Kidney capillary endothelial cell (primary cell): ENCODE measurements at places on chromosomes 1 and 21.

GRCh38 chr1:117364240-117364639 lies 3.0 kb upstream of the MAN1A2 start:
- DNase-seq, result no peak

- no peak for DNase-seq
These were observed 276.3 kb downstream of the MATN1 start for GRCh38 chr1:30447080-30447479.

DNA sequence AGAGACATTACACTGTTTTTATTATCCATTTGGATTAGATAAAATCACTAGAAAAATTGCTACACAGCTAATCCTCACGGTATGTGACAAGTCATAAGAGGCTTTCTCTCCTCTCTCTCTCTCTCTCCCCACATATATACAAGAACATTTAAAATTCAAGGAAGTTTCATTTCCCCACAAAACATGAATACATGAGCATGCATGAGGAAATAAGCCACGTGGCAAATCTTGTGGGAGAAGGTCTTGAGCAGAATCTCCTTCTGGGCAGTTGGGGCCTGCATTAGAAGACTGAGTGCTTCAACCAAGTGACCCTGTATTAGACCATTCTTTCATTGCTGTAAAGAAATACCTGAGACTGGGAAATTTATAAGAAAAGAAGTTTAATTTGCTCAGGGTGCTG lies 1313.1 kb downstream of the MRPL39 start:
- no peak for DNase-seq

DNA sequence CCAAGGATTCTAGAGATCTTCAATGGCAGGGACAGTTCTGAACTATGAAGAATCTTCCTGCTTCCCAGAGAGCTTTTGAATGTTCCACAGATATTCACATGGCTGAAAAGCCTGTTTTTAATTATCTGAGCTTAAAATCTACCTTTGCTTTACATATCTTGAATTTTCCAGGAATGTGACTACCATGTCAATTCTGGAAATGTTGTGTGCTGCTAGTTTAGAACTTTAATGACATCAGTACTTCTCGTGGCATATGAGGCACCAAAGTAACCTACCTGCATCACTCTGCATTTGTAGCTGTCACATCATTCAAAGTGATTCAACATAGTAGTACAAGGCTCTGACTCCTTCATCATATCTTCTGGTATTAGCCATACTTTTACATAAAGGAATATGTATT lies 122.7 kb upstream of the NFIA start:
- DNase-seq, result no peak

GRCh38 chr1:84724128-84724860 lies 34.0 kb upstream of the SSX2IP start:
- no peak for DNase-seq

DNA sequence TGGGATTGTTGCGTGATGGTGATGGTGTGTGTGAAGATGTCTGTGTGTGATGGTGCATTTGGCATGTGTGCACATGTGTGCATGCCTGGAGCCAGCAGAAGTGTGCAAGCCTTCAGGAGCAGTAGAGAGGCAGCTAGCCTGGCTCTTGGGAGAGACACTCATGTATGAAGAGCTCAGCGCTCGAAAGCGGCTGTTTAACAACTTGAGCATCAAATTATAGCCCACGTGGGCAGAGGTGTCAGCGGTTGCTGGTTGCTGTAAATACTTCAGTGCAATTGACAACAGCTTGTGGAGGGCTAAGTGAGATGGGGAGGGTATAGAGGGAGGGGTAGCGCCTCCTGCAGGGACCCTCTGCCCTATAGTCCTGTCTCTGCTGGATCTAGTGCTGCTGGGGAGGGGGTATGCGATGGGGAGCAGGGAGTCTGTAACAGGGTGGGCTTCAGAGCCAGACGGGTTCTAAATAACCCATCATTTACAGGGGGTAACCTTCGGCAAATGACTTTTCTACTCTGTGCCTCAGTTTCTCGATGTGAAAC lies 21.5 kb downstream of the FOXD2 start:
- no peak for DNase-seq

DNA sequence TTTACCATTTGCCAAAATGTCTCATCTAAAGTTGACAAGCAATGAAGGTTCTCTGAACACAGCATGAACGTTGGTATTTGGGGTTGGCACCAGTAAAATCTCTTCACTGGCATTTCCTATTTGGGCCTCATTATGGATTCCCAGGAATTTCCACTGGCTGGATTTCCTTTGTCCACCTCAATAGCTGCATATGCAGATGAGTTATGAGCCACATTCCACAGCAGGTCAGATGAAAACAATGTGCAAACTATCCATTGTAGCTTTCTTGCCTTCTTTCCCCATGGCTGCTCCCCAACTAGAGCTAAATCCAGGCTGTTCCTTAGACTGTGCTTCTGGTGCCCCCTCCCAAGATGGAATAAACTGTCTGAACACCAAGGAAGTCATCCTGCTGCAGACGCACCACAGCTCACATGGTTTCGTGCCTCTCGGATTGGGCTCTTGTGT lies 168.1 kb upstream of the FGGY start:
- peak; percentile 91 for DNase-seq

DNA sequence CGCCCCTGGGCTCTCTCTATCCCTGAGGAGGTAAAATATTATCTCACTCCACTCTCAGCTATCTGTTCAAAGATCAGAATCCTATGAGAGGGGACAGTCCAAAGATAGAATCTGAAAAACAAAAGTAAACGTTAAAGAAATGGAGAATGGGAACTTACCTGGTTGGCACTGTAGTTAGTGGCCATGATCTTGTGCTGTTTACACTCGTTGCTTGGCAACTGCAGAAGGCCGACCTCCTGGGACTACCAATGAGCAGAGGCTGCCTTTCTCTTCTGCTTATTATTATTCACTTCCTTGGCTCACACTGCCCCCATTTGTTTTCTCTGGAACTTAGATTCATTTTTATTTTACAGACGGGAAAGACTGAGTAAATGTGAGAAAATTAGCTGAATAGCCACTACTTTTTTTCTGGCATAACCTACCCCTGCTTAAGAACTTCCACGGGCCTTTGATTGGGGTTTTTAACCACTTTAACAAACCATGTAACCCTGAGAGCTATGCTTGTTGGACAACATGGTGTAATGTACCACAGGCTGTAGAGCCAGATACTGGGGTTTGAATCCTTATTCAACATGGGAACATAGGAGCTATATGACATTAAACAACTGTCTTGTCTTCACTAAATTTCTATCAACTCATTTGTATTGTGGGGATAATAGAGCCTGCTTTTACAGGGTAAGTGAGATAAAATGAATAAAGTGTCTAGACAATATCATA lies at the start of gene CFAP126:
TSS of gene CFAP126 (minus strand) at position 193 of the 717 bp plus-strand sequence. CDS start at position 185, 8 bp downstream.
- DNase-seq, result peak; percentile 20

DNA sequence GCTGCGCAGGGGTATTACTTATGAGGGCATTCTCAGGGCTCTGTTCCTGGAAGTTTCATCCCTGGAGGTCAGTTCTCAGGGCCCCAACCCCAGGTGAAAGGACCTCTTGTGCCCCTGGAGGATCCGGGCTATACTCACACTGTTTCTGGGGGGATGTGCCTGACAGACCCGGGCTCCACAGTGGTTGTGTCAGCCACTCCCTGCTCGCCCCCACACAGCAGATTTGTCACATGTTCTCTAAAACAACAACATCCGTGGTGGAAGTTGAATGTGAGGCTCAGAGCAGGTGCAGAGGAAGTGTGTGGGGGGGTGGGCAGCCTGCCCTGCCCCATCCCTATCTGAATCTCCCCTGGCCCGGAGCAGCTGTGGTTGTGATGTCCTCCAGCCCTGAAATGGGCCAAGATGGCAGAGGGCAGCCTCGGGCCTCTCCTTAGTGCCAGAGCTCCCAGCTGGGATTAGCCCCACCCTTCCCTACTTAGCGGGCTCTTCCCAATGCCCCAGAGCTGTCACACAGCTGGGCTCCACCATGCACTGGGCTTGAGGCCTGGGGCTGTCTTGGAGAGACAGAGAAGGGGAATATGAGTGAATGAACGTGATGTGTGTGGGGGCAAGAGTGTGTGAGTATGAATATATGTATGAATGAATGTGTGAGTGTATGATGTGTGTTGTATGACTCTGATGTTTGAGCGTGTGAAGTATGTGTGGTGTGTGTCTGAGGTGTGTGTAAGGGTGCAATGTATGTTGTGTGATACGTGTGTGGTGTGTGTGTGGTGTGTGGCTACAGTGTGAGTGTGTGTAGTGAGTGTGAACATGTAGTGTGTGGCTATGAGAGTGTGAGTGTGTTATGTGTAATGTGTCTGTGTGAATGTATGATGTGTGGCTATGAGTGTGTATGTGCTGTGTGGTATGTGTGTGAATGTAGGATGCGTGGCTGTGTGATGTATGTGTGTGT lies 1.5 kb upstream of the FCMR start:
- no peak for DNase-seq

GRCh38 chr1:10631811-10632593 lies 157.3 kb downstream of the PEX14 start:
- DNase-seq, result no peak

DNA sequence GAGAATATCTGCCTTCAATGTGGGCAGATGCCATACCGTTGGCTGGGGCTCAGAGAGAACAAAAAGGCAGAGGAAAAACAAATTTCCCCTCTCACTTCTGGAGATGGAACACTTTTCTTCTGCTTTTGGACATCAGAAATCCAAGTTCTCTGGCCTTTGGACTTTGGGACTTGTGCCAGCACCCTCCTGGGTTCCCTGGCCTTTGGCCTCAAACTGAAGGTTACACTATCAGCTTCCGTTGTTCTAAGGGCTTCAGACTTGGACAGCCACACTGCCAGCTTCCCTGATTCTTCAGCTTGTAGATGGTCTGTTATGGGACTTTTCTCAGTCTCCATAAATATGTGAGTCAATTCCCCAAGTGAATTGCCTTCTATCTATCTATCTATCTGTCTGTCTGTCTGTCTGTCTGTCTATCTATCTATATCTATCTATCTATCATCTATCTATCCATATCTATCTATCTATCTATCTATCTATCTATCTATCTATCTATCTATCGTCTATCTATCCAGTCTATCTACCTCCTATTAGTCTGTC lies 778.1 kb upstream of the TMPRSS15 start:
- DNase-seq, result no peak

DNA sequence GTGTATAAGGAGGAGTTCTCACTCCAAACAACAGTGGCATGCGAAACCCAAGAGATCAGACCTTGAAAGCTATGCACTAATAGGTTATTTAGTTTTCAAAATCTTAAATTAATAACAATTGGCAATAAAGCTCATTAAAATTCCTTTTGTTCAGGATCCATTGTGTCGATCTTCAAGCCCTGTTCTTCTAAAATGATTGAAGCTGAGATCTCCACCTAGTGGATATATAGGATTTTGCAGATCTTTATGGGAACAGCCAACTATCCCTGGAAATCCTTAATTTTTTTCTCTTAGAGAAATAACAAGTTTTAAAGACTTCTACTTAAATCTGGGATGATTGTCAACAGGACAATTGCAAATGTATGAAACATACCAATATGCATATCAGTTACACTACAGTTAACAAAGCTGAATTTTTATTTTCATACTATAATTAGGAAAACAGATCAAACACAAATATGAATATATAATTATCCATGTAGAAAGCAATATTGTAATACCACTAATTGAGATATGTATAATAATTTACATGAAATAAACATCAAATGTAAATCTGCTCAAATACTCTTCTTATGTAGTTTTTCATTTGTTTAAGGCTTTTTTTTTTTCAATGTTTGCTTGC lies 43.3 kb downstream of the LRRC53 start:
- peak; percentile 30 for DNase-seq

- no peak for DNase-seq
These were observed 731 bp downstream of the EFNA4 start for GRCh38 chr1:155064111-155064831.

DNA sequence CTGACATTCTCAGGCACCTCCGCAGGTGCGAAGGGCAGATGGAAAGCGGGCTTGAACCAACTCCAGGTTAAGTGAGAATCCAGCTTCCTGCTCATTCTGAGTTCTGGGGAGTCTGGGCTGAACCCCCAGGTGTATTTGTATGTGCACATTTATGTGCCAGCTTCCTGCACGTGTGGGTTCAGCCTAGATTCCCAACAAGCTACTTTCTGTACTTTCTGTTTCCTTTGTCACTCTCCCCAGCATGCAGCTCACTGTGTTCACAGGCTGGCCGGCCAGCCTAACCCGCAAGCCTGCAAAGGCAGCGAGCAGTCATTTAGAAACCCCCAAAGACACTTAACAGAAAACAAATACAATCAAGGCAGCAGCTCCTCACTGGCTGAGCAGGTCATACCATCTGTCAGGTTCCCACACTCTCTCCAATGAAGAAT lies 1.3 kb upstream of the IL19 start:
- no peak for DNase-seq

DNA sequence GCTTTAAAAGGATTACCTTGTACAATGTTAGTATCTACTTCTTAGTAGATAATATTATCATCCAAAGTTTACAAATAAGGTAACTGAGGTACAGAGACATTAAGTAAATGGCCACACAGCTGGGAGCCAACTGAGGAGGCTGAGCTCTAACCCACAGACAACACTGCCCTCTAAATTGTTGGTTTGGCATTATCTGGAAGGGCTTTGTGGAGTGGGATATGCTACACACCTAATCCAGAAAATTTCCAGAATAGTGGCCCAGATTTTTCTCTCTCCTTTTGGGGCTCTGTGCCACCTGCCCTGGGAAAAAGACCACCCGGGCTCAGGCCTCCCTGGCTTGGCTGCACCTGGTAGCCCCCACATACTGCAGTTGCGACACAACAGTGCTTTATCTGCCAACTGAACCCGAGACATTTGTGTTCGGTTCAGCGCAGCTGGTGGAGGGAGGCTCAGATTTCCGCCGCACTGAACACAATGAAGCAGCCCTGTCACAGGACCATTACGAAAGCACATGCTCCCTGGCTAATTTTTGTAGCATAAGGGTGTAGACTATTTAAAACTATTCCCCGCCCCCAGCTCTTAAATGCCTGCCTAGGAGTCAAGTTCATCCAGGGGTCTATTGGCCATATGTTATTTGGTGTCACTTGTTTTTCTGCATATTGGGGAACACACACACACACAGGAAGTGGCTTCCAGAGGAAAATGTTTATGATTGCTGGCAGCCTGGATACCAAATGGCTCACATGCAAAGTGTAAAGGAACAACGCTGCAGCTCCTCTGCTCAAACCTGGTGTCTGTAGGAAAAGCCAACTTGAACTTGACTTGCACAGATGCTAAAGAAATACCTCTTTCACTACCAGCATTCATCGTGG lies 92.3 kb upstream of the ESRRG start:
- DNase-seq, result peak; percentile 0

DNA sequence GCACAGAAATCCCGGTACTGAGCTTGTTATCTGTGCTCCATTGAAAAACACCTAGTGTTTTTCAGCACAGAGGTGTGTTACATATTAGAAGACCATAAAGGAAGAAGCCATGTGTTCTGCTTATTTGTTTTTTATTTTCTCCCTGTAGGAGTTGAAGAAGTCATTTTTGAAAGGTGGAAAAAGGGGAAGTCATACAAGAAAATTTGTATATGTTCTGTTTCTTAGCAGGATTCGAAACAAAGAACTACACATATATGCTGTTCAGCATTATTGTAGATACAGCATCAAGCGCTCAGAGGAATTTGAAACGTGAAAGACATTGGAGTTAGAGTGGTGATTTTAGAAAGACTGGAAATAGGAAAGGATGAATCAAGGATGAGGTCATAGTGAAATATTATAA lies 345.3 kb upstream of the ADGRL2 start:
- no peak for DNase-seq

- DNase-seq, result no peak
These were observed 1071.9 kb upstream of the TMPRSS15 start for GRCh38 chr21:19475525-19475924.

- no peak for DNase-seq
These were observed 28.8 kb downstream of the SCMH1 start for GRCh38 chr1:41213341-41213740.
